T-cell (primary cell): ENCODE measurements at places on chromosomes 7 and 10. TPM values are rescaled to one million over a fixed set of nuclear protein-coding genes. Genes with fewer than 3 reads are reported as not detected.

DNA sequence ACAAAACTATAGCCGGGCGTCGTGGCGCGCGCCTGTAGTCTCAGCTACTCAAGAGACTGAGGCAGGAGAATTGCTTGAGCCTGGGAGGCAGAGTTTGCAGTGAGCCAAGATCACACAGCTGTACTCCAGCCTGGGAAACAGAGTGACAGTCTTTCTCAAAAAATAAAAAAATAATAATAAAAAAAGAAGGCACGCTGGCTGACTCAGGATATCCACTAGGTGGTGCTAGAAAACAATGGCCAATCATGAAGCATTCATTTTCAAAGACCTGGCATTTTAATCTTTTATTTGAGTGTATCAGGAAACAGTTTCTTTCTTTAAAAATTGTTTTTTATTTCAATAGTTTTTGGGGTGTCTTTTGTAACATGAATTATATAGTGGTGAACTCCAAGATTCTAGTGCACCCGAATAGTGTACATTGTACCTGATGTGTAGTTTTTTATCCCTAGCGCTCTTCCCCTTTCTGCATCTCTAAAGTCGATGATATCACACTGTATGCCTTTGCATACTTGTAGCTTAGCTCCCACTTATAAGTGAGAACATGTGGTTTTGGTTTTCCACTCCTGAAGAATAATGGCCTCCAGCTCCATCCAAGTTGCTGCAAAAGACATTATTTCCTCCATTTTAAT lies 88.6 kb downstream of the LYZL1 start:
- H3K4me1 ChIP-seq = no peaks in the 10 kb centered on the region
- no peaks in the 10 kb centered on the region for H3K27me3 ChIP-seq
- DNase-seq = no peak
- no peak overlapping the region for H3K27ac ChIP-seq

DNA sequence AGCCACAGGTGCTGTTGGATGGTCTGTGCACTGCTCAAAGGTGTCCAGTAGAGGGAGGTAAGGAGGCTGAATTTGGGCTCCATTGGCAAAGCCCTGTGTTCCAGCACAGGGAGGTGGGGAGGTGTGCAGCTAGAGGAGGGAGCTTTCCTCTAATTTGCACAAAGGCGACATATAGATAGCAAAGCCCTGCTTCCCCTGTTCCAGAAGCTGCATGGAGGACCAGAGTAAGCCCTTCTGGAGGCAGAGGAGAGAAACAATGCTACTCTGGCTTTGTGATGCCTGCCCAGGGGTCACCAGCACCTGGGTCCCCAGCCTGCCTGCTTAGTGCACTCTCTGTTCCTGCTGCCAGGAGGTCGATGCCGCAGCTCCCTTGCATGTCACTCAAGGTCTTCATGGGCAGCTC lies 3.4 kb upstream of the ARHGAP22 start:
- peaks cover 3% of the 10 kb centered on the region for H3K4me1 ChIP-seq
- DNase-seq = no peak
- no peaks in the 10 kb centered on the region for H3K36me3 ChIP-seq
- H3K4me3 ChIP-seq = no peak overlapping the region
- H3K27ac ChIP-seq = no peak overlapping the region

GRCh38 chr10:10326116-10326515 lies 691.6 kb upstream of the CELF2 start:
- H3K36me3 ChIP-seq = no peaks in the 10 kb centered on the region
- H3K27me3 ChIP-seq = no peaks in the 10 kb centered on the region
- no peak overlapping the region for H3K4me3 ChIP-seq
- H3K27ac ChIP-seq = no peak overlapping the region
- H3K4me1 ChIP-seq = no peaks in the 10 kb centered on the region

GRCh38 chr7:120941064-120941463 lies 9.5 kb upstream of the ING3 start:
- no peak overlapping the region for H3K4me3 ChIP-seq
- no peaks in the 10 kb centered on the region for H3K36me3 ChIP-seq
- H3K27ac ChIP-seq = no peak overlapping the region
- H3K27me3 ChIP-seq = no peaks in the 10 kb centered on the region
- no peaks in the 10 kb centered on the region for H3K4me1 ChIP-seq

DNA sequence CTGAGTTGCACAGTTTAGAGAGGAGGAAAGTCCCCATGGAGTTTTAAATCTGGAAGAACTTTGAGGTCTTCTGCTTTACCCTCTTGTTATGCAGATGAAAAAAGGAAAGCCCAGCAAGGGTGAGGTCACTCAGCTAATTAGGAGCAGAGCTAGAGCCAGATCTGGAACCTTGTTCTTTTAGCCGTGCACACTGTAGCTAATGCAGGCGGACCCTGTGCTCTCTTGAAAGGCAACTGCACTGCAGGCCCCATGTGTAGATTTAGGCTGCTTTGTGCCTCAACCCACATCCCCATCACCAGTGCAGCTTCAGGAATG lies 63.4 kb downstream of the SYPL1 start:
- H3K27ac ChIP-seq = no peak overlapping the region
- H3K4me1 ChIP-seq = no peaks in the 10 kb centered on the region
- DNase-seq = no peak

- peaks cover 35% of the 10 kb centered on the region for H3K36me3 ChIP-seq
- H3K4me1 ChIP-seq = no peaks in the 10 kb centered on the region
- H3K27me3 ChIP-seq = no peaks in the 10 kb centered on the region
- H3K27ac ChIP-seq = no peak overlapping the region
Observed at GRCh38 chr10:95675403-95676116, 18.2 kb downstream of the TCTN3 start.

GRCh38 chr7:140403878-140404564 lies at the start of gene RAB19:
Gene RAB19 (plus strand): TSS chr7:140404058. CDS start chr7:140407647, 3,589 bp downstream.
- peak; percentile 43 for DNase-seq
- peaks cover 5% of the 10 kb centered on the region for H3K4me1 ChIP-seq
- H3K4me3 ChIP-seq = peak within 1 kb of the TSS; percentile 97
- no peaks in the 10 kb centered on the region for H3K27me3 ChIP-seq
- peak within 1 kb of the TSS; percentile 76 for H3K27ac ChIP-seq

- H3K27ac ChIP-seq = no peak overlapping the region
- H3K4me3 ChIP-seq = no peak overlapping the region
- H3K36me3 ChIP-seq = no peaks in the 10 kb centered on the region
- H3K27me3 ChIP-seq = no peaks in the 10 kb centered on the region
Observed at GRCh38 chr10:57035310-57035709, 674.3 kb upstream of the ZWINT start.

DNA sequence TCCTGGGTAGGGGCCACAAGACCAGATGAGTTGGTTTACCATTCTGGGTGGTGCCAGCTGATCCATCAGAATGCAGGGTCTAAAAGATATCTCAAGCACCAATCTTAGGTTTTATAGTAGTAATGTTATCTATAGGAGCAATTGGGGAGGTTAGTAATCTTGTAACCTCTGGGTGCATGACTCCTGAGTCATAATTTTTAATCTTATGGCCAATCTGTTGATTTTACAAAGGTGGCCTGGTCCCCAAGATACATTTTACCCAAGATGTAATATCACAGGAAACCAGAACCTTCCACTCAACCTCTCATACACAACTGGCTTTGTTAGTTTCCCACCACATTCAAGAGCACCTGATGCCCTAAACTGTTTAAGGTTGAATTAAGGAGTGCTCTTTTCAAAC lies 79.5 kb downstream of the C1GALT1 start:
- H3K27me3 ChIP-seq = no peaks in the 10 kb centered on the region
- no peak overlapping the region for H3K4me3 ChIP-seq
- DNase-seq = no peak

The UBTD1 gene
- 2.1 TPM for total RNA-seq

The UTF1 gene
- not detected for total RNA-seq

The NKX1-2 gene
- not detected for total RNA-seq

The JMJD1C gene
- total RNA-seq = 193 TPM
